Posterior cingulate gyrus (tissue), 11 donors: ENCODE measurements at places on chromosomes 1 and 21.

DNA sequence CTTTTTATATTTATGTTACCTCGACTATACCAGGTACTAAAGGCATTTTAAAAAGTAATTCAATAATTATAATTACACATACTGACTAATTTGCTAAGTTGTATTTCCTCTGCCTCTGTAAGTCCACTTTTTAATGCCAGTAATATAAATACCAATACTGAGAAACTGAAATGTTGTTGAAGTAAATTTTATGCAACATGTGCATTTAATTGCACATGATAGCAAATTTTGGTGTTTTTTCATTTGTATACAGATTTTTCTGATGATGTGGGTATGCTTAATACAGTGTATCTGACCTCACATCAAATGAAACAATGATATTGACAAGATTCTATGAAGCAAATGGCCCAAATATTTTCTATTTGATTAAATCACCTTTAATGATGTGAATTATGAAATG, 1531.6 kb downstream of the KCNT2 start:
- DNase-seq, result no peak

- no peak for DNase-seq
Measured at GRCh38 chr1:11746795-11747487, 11.0 kb downstream of the AGTRAP start.

GRCh38 chr1:9321480-9321849, 28.8 kb downstream of the SPSB1 start:
- DNase-seq, result no peak

GRCh38 chr1:179166663-179167417, 62.6 kb downstream of the ABL2 start:
- no peak for DNase-seq

DNA sequence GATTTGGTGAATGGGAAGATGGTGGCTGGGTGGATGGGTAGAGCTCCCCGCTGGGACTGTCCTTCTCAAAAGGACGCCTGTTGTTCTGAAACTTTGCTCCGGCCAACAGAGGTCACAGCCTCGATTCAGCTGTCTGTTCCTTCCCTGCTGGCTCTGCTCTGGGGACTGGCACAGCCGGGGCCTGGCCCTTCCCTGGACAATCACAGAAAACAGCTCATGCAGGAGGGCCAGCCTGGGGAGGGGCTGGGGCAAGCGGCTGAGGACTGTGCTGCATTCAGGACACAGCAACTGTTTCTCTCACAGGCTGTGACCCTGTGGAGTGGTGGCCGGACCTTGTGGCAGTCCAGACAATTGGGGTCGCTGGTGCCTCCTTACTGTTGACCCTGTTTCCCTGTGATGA, 110.7 kb upstream of the TMEM51 start:
- DNase-seq, result peak; percentile 78

DNA sequence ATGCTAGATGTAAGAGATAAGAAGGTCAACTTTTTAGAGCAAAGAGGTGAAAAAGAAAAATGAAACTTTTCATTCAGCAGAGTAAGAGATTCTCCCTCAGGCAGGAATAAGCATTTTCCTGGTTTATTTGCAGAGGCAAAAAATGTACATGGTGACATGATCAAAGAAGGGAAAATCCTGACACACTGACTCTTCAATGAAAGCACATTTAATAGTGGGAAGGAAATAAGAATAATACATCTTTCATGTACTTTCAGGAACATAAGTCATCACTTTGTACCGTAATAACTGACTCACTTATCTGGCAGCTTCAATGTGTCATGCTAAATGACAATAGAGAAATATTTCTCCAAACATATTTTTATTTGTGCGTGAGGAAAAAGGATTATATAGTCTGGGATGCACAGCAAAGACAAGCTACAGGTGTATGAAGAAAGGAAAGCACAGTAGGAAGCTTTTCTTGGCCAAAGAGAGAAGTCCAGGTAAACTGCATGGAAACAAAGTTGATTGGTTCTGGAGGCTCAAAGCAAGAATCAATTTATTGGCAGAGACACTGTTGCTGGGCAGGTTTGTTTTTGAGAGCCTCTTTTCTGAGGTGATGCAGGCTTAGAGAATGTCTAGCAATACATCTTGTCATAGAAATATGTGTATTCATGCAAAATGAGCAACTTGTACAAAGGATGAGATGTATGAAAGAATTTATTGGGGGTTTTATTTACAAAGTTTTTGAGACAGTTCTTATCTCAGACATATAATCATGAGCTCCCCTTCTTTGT, 1409.0 kb downstream of the PLA2G4A start:
- DNase-seq, result no peak

GRCh38 chr1:34828611-34829010, 30.9 kb downstream of the SMIM12 start:
- no peak for DNase-seq

DNA sequence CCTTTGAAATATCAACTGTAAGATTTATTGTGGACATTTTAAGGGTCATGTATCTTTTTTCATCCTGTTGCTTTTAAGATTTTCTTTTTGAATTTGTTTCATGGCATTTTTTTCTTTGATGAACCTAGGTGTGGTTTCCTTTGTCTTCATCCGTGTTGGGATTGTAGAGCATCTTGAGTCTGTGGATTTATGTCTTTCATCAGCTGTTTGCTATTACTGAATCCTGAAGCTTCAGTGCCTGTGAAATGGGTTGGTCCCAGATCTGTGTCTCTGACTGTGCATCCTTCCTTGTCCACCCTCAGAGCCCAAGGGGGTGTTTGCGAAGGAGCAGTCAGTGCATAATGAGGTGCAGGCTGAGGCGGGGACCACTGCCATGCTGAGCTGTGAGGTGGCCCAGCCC, 37.3 kb downstream of the OBSCN start:
- no peak for DNase-seq

DNA sequence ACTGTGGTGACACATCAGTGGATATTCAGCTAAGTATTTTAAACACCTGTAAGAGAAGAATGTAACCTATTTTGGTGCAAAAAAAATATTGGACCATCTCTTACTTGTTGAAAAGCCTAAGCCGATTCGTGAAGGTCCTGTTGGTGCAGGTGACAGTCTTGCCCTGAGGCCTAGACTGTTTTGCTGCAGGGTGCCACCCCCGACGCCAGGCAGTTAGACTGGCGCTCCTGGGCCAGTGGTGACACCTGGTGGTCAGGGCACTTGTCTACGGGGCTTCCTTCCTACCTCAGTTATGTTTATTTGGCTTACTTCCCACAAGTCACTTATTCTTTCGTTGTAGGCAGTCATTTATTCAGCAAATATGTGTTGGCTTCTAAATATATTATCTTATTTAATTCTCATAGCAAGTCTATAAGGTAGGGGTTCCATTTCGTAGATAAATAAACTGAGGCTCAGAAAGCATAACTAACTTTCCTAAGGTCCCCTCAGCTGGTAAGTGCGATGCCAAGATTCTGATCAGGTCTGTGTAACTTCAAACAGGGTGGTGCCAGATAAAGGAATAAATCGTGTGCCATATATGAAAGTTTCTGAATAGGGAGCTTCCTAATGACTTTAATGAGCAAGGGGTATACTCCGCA, 1.9 kb downstream of the EEIG2 start:
- DNase-seq, result peak; percentile 79

- no peak for DNase-seq
Measured at GRCh38 chr1:179322557-179322956, 29.0 kb downstream of the SOAT1 start.

DNA sequence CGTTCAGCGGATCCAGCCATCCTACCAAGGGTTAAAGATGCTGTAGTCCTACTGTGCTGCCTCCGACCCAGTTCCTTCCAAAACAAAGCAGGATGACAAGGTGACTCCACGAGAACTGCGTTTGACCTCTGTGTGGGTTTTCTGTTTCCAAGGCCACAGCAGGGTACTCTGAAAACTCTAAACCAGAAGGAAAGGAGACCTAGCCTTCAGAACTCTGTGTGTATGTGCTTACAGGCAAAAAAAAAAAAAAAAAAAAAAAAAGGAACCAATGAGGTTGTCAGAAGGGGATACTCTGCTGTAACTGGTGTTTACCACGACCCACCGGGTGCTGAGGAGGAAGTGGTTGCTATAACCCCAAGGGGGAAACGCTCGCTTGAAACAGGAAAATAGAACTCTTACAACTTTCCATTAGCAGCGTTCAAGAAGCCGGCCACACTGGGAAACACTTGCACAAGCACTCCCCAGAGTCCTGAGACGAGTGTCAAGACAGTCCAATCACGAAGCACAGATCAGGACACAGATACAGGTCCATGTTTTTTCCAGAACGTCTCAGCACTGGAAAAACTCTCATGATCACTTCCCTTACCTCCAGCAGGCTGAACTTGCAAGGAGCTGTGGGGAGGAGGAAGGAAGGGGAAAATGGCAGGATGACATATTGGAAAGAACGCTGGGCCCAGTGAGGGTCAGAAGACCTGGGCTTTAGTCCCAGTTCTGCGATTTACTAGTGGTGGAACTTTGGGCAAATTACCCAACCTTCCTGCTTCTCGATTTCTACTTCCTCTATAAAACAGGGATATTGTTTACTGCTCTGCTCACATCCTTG, 64.0 kb downstream of the ITPKB start:
- DNase-seq, result no peak

- DNase-seq, result no peak
Measured at GRCh38 chr1:156368157-156368658, 803 bp upstream of the RHBG start.

- DNase-seq, result no peak
Measured at GRCh38 chr21:36976882-36977651, 10.6 kb upstream of the HLCS start.

- no peak for DNase-seq
Measured at GRCh38 chr1:206895325-206895724, 1.9 kb upstream of the IL24 start.

GRCh38 chr1:3533067-3534048, 78.0 kb downstream of the MEGF6 start:
- DNase-seq, result no peak

DNA sequence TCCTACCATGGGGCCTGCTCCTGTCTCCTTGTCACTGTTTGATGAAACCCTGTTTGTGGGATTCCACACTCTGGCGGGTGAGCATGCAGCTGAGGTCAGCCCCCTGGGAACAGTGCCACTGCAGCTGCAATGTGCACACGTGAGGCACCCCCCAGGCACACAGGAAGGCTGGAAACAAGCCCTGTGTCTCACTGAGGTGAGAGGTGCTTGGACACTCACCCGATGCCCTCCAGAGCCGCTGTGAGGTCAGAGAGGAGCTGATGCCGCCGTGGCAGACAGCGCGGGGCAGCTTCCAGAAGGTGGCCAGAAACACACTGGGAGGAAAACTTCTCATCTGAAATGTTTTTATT, 49.7 kb downstream of the SLX9 start:
- DNase-seq, result no peak

DNA sequence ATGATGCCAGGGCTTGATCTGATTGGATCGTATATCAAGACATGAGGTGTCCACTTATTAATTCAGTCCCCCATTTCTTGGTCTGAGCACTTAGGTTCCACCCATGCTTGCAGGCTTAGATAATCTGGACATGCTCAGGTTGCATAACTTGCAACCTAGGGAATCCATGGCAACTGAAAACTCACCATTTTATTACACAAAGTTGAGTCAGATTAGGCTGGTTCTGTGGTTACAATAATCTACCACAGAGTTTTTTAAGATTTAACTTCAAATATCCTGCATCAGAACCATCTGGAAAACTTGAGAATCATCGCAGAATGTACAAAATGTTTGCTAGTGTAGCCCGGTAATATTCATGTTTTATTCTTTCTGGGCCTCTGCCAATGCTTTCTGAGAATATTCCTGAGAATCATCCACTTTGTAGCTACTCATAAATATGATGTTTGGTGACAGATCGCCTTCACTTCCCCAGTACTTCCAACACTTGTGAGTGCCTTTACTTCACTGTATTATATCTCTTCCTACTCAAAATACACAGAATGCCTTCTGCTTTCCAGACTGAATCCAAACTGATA, 707.2 kb upstream of the ADAMTS5 start:
- no peak for DNase-seq

- DNase-seq, result no peak
Measured at GRCh38 chr1:223266632-223267172, 97.3 kb downstream of the SUSD4 start.

DNA sequence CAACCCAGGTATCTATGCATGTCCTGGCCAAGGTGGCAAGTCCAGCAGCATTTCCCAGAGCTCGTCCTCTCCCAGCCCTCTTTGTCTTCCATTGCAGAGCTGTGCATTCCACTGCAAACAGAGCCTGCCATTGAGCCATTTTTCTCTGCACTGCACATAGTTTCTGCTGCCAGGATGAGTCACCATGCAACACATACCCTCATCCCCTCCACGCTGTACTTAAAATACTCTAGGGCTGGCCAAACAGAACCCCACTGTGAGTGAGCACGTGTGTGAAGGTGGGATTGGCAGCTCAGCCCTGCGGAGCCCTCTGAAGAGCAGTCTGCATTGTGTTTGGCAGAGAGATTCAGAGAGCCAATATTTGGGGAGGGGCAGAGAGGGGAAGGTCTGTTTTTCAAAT, 3.9 kb upstream of the ATP1B1 start:
- peak; percentile 84 for DNase-seq

- no peak for DNase-seq
Measured at GRCh38 chr1:29002792-29003191, 88.4 kb downstream of the EPB41 start.

DNA sequence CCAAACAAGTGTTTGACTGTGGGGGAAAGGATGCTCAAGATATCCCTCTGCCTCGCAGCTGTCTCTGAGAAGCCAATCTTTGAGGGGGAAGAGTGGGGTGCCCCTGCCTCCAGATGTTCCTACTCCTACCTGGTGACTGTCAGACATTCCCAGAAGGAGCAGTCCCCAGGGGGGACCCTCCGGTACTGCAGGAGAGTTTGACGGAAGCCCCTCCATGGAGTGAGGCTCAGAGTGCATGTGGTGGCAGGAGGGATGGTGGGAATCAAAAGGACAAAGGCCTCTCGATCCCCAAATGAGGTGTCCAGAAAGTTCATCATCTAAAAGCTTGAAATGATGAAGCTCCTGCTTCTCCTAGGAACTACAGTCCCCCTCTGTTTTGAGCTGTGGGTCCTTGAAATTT, 5.3 kb downstream of the SLC27A3 start:
- no peak for DNase-seq
